Ascending aorta (tissue), 2 donors: ENCODE measurements at places on chromosomes 4 and X.

GRCh38 chr4:71338846-71339593, at the start of gene SLC4A4:
Gene SLC4A4 (plus strand): TSS chr4:71339020.
- no peak for DNase-seq
- H3K36me3 ChIP-seq = no peaks in the 10 kb centered on the region
- H3K27ac ChIP-seq = no peak within 1 kb of the TSS
- H3K4me3 ChIP-seq = no peak within 1 kb of the TSS

DNA sequence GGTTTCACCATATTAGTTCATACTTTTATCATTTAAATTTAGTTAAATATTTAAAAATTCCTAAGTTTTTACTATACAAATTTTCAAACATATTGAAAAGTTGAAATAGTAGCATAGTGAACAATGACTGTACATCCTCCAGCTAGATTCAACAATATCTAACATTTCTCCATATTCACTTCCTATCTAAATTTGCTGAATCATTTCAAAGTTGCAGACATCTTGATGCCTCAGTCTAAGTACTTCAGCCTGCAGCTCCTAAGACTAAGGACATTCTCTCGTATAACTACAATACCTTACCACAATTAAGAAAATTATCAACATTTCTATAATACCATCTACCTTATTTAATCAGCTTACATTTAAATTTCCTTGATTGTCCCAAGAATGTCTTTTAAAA, 132.7 kb downstream of the TMEM164 start:
- H3K36me3 ChIP-seq = no peaks in the 10 kb centered on the region
- H3K27ac ChIP-seq = no peak overlapping the region
- no peak for DNase-seq
- no peaks in the 10 kb centered on the region for H3K4me1 ChIP-seq

DNA sequence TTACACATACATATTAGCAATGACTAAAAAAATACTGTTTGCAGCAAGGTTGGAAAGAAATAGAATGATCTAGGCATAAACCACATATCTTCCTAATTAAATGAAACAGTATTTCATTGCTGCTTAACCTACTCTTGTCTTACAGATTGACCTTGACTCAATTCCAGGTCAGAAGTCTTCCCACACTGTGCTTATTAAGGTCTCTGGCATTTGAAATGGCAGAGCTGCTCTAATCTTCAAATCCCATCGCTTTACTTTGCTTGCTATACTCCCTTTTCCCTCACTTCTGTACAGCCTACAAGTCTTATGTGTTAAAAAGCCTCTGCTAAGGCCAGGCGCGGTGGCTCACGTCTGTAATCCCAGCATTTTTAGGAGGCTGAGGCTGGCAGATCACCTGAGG, 424.5 kb downstream of the RPA4 start:
- no peak overlapping the region for H3K27ac ChIP-seq
- H3K4me1 ChIP-seq = no peaks in the 10 kb centered on the region
- H3K36me3 ChIP-seq = no peaks in the 10 kb centered on the region

DNA sequence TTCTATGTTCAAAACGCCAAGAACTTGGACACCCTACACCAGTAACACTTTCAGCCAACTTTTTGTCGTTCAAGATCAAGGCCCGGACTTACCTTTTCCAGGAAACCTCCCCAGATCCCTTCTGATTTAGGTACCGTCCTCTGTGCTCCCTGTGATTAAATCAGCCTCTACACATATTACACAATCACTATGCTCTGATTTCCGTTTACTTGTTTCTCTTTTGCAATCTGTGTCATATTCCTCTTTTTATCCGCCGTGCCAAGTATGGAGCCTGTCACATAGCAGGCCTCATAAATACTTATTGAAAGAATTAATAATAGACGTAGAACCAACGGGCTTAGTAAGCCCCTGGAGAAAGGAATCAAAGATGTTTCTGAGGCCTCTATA, 722 bp upstream of the TMEM33 start:
- DNase-seq = no peak
- H3K4me1 ChIP-seq = peaks cover 4% of the 10 kb centered on the region
- no peaks in the 10 kb centered on the region for H3K27me3 ChIP-seq
- H3K4me3 ChIP-seq = peak overlapping the region; percentile 82
- peaks cover 6% of the 10 kb centered on the region for H3K36me3 ChIP-seq

GRCh38 chr4:5204781-5205180, 153.5 kb downstream of the STK32B start:
- H3K27ac ChIP-seq = no peak overlapping the region
- DNase-seq = no peak
- no peaks in the 10 kb centered on the region for H3K36me3 ChIP-seq
- no peak overlapping the region for H3K4me3 ChIP-seq

GRCh38 chr4:157095716-157096115, 19.8 kb downstream of the GLRB start:
- no peak for DNase-seq
- no peaks in the 10 kb centered on the region for H3K36me3 ChIP-seq
- H3K4me3 ChIP-seq = no peak overlapping the region
- no peak overlapping the region for H3K27ac ChIP-seq

DNA sequence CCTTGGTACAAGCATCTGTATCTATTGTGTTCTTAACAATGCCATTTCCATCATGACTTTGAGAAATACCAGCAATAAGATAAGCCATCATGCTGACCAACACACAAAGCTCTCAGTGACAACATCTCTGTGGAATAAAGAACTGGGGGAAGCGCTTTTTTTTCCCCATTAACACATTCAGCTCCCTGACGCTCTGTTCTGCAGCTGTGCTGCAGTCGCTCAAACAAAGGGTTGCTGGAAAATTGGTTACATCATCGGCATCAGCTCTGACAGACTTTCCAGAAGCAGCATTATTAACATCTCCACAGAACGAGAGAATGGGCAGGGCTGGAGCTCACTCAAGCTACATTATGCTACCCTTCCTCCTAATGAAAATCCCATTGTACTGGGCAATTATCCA, 39.9 kb downstream of the DCX start:
- H3K4me1 ChIP-seq = no peaks in the 10 kb centered on the region
- DNase-seq = no peak
- H3K36me3 ChIP-seq = no peaks in the 10 kb centered on the region
- H3K4me3 ChIP-seq = no peak overlapping the region
- no peak overlapping the region for H3K27ac ChIP-seq
- no peaks in the 10 kb centered on the region for H3K27me3 ChIP-seq

DNA sequence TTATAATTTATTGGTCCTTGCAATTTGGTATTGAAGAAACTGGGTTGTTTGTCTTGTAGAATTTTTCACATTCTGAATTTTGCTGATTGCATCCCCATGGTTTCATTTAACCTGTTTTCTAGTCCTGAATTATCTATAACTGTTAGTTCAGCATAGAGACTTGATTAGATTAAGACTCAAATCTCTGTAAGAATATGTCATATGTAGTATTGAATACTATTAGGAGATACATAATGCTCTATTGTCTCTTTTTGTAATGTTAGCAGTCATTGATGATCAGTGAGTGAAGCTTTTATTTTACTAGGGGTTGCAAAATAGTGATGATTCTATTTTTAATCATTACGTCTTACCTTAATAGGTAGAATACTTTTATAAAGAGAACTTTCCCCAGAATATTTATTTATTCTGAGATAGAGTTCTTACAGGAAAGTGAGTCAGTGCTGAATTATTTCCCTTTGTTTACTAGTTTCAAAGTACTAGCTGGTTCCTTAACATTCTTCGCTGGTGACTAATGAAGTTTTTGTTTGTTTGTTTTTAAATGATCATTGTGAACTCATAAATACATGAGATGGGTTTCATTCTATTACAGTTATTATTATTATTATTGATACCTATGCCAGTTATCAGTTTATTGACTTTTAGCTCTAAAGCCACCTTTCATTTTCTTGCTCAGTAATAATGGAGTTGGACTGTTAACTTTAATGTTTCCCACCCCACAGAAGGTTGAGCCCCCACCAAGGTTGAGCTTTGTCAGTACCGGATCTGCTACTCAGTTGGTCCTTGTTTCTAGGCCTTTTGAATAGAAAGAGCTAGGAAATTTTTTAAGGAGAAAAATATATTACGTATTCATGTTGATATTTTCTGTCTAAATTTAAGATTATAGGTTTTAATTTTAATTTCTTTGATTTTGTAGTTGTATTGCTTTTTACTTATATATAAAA, 102.3 kb downstream of the LARP1B start:
- no peaks in the 10 kb centered on the region for H3K36me3 ChIP-seq
- H3K27me3 ChIP-seq = no peaks in the 10 kb centered on the region
- no peak for DNase-seq
- no peak overlapping the region for H3K27ac ChIP-seq

DNA sequence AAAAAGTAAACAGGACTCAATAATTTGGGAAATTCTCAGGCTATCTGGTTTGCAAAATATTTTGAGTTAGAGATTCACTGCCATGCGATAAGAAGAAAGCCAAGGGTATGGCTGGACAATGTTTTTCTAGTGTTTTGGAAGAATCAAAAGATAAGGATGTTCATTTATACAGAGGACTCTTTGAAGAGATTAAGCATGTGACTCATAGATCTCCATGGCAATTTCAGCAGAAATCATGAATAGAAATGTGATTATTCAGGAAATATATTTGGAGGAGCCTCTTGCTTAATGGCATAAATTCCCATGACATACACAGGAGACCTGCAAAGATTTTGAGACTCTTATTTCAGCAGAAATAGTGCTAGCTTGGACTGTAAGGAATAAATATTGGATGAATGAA, 16.7 kb upstream of the FRAS1 start:
- no peaks in the 10 kb centered on the region for H3K27me3 ChIP-seq
- DNase-seq = no peak
- no peak overlapping the region for H3K27ac ChIP-seq
- no peak overlapping the region for H3K4me3 ChIP-seq
- no peaks in the 10 kb centered on the region for H3K36me3 ChIP-seq

- H3K4me3 ChIP-seq = no peak overlapping the region
- H3K36me3 ChIP-seq = no peaks in the 10 kb centered on the region
- no peaks in the 10 kb centered on the region for H3K27me3 ChIP-seq
These were observed 473.8 kb downstream of the IL15 start for GRCh38 chr4:142110136-142110535.

DNA sequence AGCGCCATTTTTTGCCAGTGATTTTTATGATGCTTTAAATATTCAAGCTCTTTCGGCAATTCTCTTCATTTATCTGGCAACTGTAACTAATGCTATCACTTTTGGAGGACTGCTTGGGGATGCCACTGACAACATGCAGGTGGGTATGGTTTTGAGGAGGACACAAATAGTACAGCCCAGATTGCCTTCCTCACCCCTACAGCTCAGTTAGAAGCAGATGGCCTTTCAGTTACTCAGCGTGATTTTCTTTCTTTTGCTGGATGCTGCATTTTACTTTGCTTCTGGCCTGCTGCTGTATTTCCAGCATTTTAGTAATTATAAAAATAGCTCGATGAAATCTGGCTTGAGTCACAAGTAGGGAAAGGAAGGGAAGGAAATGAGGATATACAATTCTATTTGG, 114.7 kb downstream of the SLC4A4 start:
- H3K4me1 ChIP-seq = no peaks in the 10 kb centered on the region
- H3K36me3 ChIP-seq = no peaks in the 10 kb centered on the region
- DNase-seq = no peak
- H3K27ac ChIP-seq = no peak overlapping the region
- no peaks in the 10 kb centered on the region for H3K27me3 ChIP-seq
- no peak overlapping the region for H3K4me3 ChIP-seq

GRCh38 chr4:128068918-128069317, 7.8 kb downstream of the LARP1B start:
- no peak overlapping the region for H3K27ac ChIP-seq
- no peaks in the 10 kb centered on the region for H3K27me3 ChIP-seq
- H3K36me3 ChIP-seq = no peaks in the 10 kb centered on the region

DNA sequence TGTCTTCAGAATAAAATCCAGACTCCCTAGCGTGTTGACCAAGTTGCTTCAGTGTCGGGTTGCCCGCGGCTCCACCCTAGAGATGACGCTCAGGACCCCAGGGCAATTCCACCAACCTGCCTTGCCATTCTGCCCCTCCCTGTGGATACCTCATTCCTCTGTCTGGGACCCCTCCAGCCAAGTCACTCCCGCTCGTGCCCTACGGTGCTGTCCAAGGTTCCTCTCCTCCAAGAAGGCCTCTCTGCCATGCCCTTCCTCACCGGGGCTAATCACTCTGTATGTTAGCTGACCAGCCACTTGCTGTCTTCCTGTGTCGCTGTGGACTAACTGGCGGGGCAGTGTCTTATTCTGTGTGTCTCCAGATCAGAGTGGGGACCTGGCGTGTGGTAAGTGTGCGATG, 46.6 kb downstream of the TENM3 start:
- no peak for DNase-seq
- H3K27ac ChIP-seq = no peak overlapping the region
- H3K4me1 ChIP-seq = no peaks in the 10 kb centered on the region
- no peak overlapping the region for H3K4me3 ChIP-seq
- no peaks in the 10 kb centered on the region for H3K36me3 ChIP-seq
- no peaks in the 10 kb centered on the region for H3K27me3 ChIP-seq

DNA sequence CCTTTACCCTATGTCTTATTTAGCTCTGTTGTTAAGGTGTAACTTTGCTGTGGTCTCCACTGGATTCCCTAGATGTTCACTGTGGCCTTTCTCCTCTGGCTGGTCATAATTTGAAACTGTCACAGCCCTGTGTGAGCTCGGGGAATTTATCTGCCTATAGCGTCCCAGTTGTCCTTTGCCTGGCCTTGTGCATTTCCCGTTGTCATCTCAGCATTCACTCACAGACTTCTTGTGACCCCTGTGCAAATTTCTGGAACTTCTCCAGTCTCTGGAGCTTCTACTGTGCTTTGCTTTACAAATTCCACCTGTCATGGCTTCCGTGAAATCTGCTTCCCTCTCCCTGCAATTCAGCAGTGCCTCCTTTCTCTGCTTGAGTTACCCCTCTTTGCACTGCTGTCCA, 106.7 kb downstream of the WWC2 start:
- DNase-seq = no peak
- H3K4me1 ChIP-seq = no peaks in the 10 kb centered on the region
- no peaks in the 10 kb centered on the region for H3K27me3 ChIP-seq
- H3K36me3 ChIP-seq = no peaks in the 10 kb centered on the region
- H3K4me3 ChIP-seq = no peak overlapping the region

GRCh38 chr4:186762361-186762760, 38.7 kb upstream of the FAT1 start:
- H3K36me3 ChIP-seq = no peaks in the 10 kb centered on the region
- no peak for DNase-seq
- no peaks in the 10 kb centered on the region for H3K27me3 ChIP-seq
- no peak overlapping the region for H3K4me3 ChIP-seq
- no peaks in the 10 kb centered on the region for H3K4me1 ChIP-seq

GRCh38 chr4:6907658-6908191, 1.9 kb upstream of the TBC1D14 start:
- no peak overlapping the region for H3K4me3 ChIP-seq
- no peaks in the 10 kb centered on the region for H3K4me1 ChIP-seq
- H3K27me3 ChIP-seq = no peaks in the 10 kb centered on the region
- no peaks in the 10 kb centered on the region for H3K36me3 ChIP-seq
- DNase-seq = no peak
- no peak overlapping the region for H3K27ac ChIP-seq

GRCh38 chr4:102663073-102663472, 97.7 kb downstream of the MANBA start:
- no peaks in the 10 kb centered on the region for H3K4me1 ChIP-seq
- H3K4me3 ChIP-seq = no peak overlapping the region
- no peak for DNase-seq
- H3K27me3 ChIP-seq = no peaks in the 10 kb centered on the region

- H3K4me1 ChIP-seq = no peaks in the 10 kb centered on the region
- no peaks in the 10 kb centered on the region for H3K27me3 ChIP-seq
- no peak overlapping the region for H3K27ac ChIP-seq
These were observed 202.6 kb downstream of the SPOCK3 start for GRCh38 chr4:167031534-167032156.
